ENCODE measurements at places on chromosomes 5 and 9.

DNA sequence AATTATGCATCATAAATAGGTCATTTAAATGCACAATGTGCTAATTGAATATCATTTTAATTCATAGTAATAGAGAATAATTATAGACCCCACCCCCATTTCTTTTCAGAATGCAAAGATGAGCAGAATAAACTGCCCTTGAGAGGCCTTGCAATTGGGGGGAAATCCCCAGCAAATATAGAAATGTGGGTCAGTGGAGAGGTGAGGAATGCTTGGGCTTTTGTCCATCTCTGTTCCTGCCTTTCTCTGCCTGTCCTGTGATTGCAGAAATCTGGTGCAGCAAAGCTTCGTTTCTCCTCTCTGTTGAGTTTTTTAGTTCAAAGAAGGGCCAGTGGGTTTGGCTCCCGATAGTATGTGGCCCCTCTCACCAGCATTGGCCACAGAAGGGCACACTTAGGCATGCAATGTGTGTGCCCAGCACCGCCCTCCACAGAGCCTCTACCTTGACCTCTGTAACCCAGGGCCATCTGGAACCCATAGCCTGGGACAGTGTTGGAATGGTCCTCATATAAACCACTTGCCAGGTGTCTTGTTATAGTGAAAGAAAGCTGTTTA lies 164.2 kb downstream of the SEMA6A start:
- no peak for DNase-seq

DNA sequence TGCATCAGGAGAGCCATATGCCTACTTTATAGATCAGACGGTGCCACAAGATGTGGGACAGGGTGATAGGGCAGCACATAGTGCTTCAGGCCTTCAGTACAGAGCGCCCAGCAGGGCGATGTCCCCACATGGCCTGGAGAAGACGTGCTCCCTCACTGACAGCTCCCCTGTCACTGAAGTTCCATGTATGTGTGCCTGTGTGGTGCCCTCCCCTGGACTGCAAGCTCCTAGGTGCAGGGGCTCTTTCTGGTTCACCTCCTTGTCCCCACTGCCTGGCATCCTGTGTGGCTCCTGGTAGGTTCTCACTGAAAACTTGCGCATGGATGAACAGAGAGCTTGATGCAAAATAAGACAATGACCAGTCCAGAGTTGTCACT lies 233.1 kb downstream of the GADD45G start:
- no peak for DNase-seq

DNA sequence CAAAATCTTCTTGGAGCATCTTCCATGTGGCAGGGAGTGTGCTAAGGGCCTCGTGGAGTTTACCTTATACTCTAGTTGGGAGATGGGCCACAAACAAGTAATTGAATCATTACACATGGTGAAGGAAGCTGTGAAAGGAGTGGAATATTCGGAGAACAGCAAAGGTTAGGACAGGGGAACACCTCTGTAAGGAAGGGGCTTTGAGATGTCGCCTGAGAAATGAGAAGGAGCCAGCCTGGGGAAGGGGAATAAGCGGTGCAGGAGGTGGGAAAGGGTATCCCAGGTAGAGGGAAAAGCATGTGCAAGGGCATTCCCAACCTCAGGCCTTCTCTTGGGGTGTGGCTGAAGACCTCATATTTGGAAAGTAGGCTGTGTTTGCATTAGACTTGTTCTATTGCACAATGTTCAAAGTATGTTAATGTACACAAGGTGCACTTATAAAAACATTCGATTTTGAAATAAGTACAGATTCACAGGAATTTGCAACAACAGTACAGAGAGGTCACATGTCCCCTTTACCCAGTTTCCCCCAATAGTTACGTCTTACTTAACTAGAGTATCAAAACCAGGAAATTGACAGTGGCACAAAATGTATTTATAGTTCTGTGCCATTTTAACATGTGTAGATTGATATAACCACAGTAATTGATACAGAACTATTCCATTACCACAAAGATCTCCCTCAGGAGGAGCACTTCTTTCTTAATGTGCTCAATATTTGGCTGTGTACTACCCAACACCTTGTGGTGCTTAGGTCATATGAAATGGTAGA lies 2.4 kb upstream of the STOM start:
- DNase-seq: no peak

- no peak for DNase-seq
Measured at GRCh38 chr9:87678650-87679355, 47.1 kb upstream of the CTSL start.

Data from esophagus squamous epithelium (tissue), 5 donors.